ENCODE measurements at places on chromosomes 12 and 14. TPM values are rescaled to one million over a fixed set of nuclear protein-coding genes. Genes with fewer than 3 reads are reported as not detected.
A peak's percentile ranks its signal among the peaks of the same experiment; 100 is the strongest.

The KRT74 gene
- not detected for total RNA-seq

DNA sequence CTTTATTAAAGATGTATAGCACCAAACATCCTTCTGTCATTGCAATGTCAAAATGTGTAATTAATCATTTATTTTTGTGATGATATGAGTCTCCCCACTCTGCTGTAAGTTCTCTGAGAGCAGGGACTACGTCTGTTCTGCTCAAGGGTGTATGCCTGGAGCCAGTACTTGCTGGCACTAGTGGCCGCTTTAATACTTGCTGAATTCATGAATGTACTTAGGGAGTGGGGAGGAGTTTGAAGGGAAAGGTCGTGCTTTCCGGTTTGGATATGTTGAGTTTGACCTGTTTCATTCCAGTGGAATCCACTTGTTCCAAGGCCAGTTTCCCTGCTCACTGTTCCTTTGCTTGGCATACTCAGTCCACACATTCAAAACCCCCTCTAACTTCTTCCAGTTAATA is 1.9 kb upstream of the DCAF5 start:
- no peak overlapping the region for H3K27ac ChIP-seq
- H3K27me3 ChIP-seq, result no peaks in the 10 kb centered on the region
- no peak overlapping the region for H3K4me3 ChIP-seq
- no peak for DNase-seq
- H3K4me1 ChIP-seq, result peaks cover 10% of the 10 kb centered on the region

The PAPLN gene
- 9.6 TPM for total RNA-seq

GRCh38 chr12:129779033-129779432 is 124.8 kb downstream of the TMEM132D start:
- no peak for DNase-seq
- no peak overlapping the region for H3K4me3 ChIP-seq
- H3K27ac ChIP-seq, result no peak overlapping the region
- no peaks in the 10 kb centered on the region for H3K27me3 ChIP-seq
- no peaks in the 10 kb centered on the region for H3K4me1 ChIP-seq

The SLCO1C1 gene
- 4.0 TPM for total RNA-seq

DNA sequence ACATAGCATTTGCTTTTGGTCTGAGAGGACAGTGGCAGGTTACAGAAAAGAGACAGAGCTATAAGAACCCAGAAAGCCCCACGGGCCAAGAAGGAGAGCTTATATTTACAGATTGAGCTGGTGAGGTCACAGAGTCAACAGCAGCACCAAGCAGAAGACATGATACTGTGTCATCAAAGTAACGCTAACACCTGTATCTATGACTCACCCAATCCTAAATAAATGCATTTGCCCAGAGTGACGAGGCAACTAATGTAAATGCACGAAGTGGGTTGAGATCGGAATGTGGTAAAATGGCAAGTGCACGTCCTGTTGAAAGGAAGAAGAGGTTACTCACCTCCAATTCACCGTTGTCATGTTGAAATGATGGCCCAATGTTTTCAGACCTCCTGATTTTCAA is 6.7 kb upstream of the CD163L1 start:
- no peaks in the 10 kb centered on the region for H3K36me3 ChIP-seq
- no peaks in the 10 kb centered on the region for H3K4me1 ChIP-seq
- DNase-seq, result no peak
- no peaks in the 10 kb centered on the region for H3K27me3 ChIP-seq
- no peak overlapping the region for H3K4me3 ChIP-seq

GRCh38 chr12:15196221-15196620 is 25.0 kb downstream of the RERG start:
- no peaks in the 10 kb centered on the region for H3K36me3 ChIP-seq
- no peak for DNase-seq
- peak overlapping the region; percentile 71 for H3K27ac ChIP-seq

GRCh38 chr12:121175383-121176119 is 34.4 kb upstream of the P2RX4 start:
- DNase-seq, result no peak
- no peaks in the 10 kb centered on the region for H3K36me3 ChIP-seq
- H3K27me3 ChIP-seq, result no peaks in the 10 kb centered on the region
- no peak overlapping the region for H3K27ac ChIP-seq
- H3K4me1 ChIP-seq, result no peaks in the 10 kb centered on the region
- no peak overlapping the region for H3K4me3 ChIP-seq

Data from transverse colon (tissue), 4 donors.